HuH-7.5 (cell line): ENCODE measurements at places on chromosomes 12 and 14.

DNA sequence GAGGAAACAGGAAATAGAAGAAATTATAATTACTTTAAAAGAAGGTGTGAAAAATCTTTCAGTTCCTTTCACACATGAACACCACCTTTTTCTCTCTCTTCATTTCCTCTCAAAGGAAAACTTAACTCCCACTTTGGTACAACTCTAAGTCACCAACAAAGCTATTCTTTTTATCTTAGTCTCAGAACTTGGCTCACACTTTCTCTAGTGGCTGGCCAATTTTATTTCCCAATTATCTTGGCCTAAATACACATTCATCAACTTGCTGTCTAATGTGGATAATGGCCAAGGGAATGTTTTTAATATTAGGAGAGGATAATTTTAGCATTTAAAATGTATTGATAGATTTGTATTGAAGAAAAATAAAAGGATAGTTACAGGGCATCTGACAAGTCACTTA lies 64.5 kb upstream of the NAV3 start:
- no peak for DNase-seq

GRCh38 chr12:67457778-67458665 lies 188.9 kb downstream of the CAND1 start:
- DNase-seq, result no peak

- DNase-seq, result no peak
These were observed 97.5 kb downstream of the ZFP36L1 start for GRCh38 chr14:68695326-68695768.

GRCh38 chr14:100819829-100820475 lies 6.0 kb upstream of the MEG3 start:
- no peak for DNase-seq

- no peak for DNase-seq
These were observed 75.6 kb upstream of the SLC24A4 start for GRCh38 chr14:92247341-92247740.

GRCh38 chr12:13937735-13938134 lies 43.7 kb downstream of the GRIN2B start:
- DNase-seq, result no peak
